ENCODE measurements at places on chromosomes 6 and 20.

DNA sequence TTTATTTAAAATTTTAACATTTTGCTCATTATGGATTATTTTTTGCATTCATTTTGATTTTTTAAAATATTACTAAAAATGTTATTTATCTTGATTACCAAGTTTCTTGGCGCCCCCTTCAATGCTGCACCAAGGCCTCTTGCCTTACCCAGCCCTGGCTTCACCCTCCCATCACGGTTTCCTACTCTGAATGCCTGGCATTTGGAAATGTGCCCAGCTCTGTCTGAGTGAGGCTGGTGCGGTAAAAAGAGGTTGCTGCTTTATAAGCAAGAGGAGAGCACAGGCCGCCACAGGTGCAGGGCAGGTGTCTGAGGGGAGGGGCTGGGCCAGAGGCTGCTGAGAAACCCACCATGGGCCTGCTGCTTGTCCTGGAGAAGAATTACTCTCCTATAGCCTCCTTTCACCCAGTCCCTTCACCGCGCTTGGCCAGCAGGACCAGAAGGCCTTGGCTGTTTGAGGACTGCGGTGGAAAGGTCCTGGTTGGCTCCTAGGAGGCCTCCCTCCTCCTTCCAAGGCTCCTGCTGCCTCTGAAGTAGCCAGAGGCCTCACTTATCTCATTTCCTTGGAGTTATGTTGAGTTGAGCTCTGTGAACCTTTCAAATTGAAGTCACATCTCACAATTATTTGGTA lies 62.6 kb downstream of the BANF2 start:
- no peak for DNase-seq

DNA sequence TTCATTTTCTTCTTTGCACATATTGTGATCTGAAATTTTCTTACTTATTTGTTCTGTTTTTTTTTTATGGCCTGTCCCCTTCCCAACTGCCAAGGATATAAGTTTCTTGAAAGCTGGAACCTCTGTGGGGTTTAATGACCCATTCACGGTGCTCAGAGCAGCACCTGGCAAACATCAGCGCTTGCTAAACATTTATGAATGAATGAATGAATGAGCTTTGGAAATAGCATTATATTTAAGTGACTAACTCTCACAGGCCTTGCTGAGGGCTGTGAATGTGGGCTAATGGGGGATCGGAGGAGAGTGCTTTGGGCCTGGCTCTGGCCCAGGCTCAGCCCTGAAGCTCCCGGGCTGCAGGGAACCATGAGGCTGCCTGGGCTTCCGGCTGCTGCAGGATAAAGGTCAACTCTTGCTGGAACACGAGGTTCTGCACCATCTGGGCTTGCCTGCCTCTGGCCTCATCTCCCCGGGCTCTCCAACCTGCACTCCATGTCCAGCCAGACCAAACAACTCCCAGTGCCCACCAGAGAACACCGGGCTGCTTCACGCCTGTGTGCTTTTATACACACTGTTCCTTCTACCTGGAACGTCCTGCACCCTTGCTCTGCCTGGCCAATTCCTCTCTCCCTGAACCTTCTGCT lies 14.6 kb upstream of the ARMC12 start:
- DNase-seq: no peak

GRCh38 chr20:50558483-50558925 lies 48.3 kb downstream of the PTPN1 start:
- DNase-seq: no peak

- no peak for DNase-seq
These were observed 18.8 kb downstream of the TDRD6 start for GRCh38 chr6:46706464-46706863.

DNA sequence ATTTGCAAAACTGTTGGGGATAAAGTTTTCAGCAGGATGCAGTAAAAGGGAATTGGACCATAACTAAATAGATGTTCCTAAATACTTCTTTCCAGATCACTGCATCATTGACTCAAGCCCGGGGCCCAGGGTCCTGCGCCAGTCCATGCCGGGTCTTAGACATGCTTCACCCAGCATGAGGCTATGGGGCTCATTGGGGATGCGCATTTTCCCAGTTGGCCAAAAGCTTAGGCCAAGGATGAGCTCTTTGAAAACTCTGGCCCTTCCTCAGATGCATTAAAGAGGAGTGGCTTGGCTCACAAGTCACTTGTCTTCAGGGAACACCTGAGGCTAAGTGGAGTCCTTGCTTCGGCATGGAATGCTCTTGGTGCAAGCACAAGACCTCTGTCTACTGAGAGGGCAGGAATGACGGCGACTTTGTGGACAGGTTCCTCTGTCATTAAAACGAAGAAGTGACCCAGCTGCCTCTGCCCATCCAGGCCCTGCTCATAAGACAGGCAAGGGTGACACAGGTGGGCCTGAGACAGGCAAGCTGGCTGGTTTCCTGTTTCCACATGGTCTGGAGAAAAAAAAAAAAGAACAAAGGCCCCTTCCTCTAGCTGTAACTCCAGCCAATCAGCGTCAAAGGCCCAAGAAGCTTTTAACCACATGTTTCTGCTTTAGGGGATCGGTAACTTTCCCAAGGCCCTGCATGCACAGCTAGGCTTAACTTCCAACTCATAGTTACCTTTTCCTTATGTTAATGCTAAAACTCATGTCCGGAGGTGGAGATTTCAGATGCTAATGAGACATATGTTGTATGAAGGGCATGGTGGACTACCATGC lies 81.4 kb upstream of the CDH4 start:
- peak; percentile 82 for DNase-seq

Measured in iPS DF 19.7 (cell line).